Hepatocyte (in vitro differentiated cells): ENCODE measurements at places on chromosomes 13 and 19. TPM values are rescaled to one million over a fixed set of nuclear protein-coding genes. Genes with fewer than 3 reads are reported as not detected.

The UHRF1 gene
- 5.1 and 9.9 TPM in 2 replicates for total RNA-seq

The CBLC gene
- 26.2 and 28.3 TPM in 2 replicates for total RNA-seq

The ING1 gene
- total RNA-seq = 14.7 and 15.7 TPM in 2 replicates

The EDNRB gene
- 34.6 and 37.2 TPM in 2 replicates for total RNA-seq

GRCh38 chr13:88840085-88840484 lies 1168.9 kb downstream of the SLITRK5 start:
- DNase-seq = no peak

- no peak for DNase-seq
These were observed 163.8 kb upstream of the SOX1 start for GRCh38 chr13:111903143-111903542.
